ENCODE measurements at places on chromosomes 13 and 19. TPM values are rescaled to one million over a fixed set of nuclear protein-coding genes. Genes with fewer than 3 reads are reported as not detected.

The TBXA2R gene
- total RNA-seq = 1.3 TPM

The PSG11 gene
- total RNA-seq = not detected

The SH2D3A gene
- 7.5 TPM for total RNA-seq

The IL4I1 gene
- 20.4 TPM for total RNA-seq

The SCN1B gene
- total RNA-seq = 3.5 TPM

The SIGLEC12 gene
- total RNA-seq = not detected

The PGLYRP1 gene
- not detected for total RNA-seq

Measured in testis (tissue), 5 donors.